Breast epithelium (tissue), 4 donors: ENCODE measurements at places on chromosomes 7 and 10. TPM values are rescaled to one million over a fixed set of nuclear protein-coding genes. Genes with fewer than 3 reads are reported as not detected.

DNA sequence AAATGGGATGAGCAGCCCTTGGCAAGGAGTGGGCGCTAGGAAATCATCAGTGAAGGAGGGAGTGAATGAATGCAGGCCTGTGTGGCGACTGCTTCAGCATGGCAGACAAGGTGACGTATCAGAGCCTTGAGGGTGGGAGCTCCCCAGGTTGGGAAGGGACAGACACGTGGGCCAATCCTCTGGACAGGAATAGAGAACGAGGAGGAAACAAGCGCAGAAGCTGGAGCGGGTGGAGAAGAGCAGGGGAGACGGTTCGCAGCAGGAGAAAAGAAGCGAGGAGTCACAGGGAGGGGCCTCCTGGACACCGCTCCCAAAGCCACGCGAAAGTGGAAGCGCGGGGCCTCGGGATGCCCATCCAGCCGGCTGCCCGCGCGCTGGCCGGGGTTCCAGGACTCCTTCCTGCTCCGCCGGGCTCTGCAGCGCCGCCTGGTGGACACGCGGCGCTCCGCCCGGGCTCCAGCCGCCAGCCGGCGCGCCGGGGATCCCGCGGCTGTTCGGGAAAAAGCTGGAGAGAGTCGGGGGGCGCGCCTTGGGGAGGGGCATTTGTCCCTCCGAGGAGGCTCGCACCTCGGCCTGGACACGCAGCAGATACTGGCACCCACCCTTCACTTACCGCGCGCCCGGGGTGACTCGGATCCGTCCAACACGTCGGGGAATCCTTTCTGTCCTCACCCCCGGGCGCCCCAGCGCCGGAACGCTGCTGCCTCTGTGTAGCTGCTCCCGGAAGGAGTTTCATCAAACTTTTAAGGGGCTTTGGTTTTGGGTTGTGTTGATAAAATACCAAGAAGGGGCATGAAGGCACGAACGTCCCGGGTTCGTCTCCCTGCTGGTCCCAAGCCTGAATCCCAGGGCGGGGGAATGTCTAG is 6.3 kb downstream of the ZNF503 start:
- H3K27me3 ChIP-seq, result peaks cover 8% of the 10 kb centered on the region
- H3K27ac ChIP-seq, result peak overlapping the region; percentile 91
- H3K36me3 ChIP-seq, result no peaks in the 10 kb centered on the region
- peak overlapping the region; percentile 82 for H3K4me3 ChIP-seq
- DNase-seq, result peak; percentile 33

GRCh38 chr7:137146012-137146455 is 197.5 kb downstream of the PTN start:
- no peak for DNase-seq
- H3K4me1 ChIP-seq, result no peaks in the 10 kb centered on the region
- H3K4me3 ChIP-seq, result no peak overlapping the region

Gene CNPY4
- 11.8 TPM for total RNA-seq

Gene TRPV5
- 0.15 TPM for total RNA-seq

DNA sequence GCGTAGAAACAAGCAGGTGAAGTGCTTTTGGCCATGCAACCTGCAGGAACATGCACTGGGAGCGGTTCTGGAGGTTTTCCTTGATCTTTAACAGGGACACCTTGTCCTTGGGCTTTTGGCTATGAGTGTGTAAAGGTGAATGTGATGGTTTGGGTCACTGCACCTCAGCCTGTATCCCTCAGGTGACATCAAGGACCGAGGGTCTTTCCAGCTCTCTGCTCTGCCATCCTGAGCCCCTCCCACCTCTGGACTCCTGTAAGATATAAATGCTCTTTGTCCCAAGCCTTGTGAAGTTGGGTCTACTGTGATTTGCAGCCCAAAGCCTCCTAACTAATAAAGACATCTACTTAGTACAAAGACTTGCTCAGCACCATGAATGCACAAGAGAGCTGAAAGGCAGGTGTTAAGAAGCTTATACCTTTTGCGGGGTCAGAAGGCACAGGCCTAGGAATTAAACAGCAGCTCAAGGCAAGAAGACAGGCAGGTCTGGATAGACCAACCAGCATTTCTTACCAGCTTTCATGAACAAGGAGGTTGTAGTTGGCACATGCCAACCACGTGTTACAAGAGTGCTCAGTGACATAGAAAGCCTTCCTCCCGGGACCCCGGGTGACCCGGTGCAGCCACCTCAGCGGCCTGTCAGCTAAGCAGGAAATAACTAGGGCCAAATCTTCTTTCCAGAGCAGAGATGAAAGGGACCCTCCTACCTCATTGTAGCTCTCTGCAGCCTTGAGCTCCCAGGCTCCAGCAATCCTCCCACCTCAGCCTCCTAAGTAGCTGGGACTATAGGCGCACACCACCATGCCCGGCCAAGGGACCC is 89.9 kb downstream of the CARD11 start:
- H3K27me3 ChIP-seq, result no peaks in the 10 kb centered on the region
- H3K4me3 ChIP-seq, result no peak overlapping the region
- H3K4me1 ChIP-seq, result no peaks in the 10 kb centered on the region
- no peak overlapping the region for H3K27ac ChIP-seq
- DNase-seq, result peak; percentile 10
